CD8-positive, alpha-beta memory T cell (primary cell): ENCODE measurements at places on chromosomes 11 and 22. TPM values are rescaled to one million over a fixed set of nuclear protein-coding genes. Genes with fewer than 3 reads are reported as not detected.

- peak overlapping the region; percentile 34 for H3K27ac ChIP-seq
- H3K27me3 ChIP-seq, result no peaks in the 10 kb centered on the region
- no peaks in the 10 kb centered on the region for H3K36me3 ChIP-seq
These were observed 15.2 kb downstream of the ZBTB16 start for GRCh38 chr11:114074546-114075343.

DNA sequence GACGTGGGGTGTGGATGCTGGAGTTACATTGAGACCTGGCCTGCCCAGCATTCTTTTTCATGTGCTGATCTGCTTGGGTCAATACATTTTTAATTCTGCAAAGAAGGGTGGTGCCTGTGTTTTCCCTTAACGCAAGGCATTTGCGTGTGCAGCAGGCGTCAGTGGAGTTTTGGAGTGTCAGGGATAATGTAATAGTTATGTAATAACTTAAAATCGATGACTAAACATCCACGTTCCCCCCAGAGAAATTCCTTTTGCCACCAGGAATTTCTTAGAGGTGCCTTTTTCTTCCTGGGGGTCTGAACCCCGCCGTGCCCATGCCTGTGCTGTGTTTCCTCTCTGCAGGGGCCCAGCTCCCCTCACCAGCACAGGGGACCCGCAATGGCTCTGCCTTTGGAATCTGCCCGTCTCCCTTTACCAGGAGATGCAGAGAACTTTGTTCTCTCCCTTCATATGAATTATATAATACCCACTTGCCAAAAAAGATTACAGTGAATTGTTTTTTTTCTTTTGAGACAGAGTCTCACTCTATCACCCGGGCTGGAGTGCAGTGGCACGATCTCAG, 62.6 kb downstream of the TBC1D22A start:
- H3K4me1 ChIP-seq, result no peaks in the 10 kb centered on the region
- H3K4me3 ChIP-seq, result no peak overlapping the region
- no peak for DNase-seq
- H3K36me3 ChIP-seq, result no peaks in the 10 kb centered on the region

- no peak overlapping the region for H3K4me3 ChIP-seq
- H3K27me3 ChIP-seq, result no peaks in the 10 kb centered on the region
- DNase-seq, result no peak
- H3K27ac ChIP-seq, result no peak overlapping the region
These were observed 54.1 kb downstream of the MAML2 start for GRCh38 chr11:96288915-96289314.

Gene SHISAL1
- not detected for total RNA-seq

Gene UNC93B1
- total RNA-seq, result 9.8 TPM

Gene F2
- not detected for total RNA-seq

Gene AP5B1
- total RNA-seq, result 17.4 TPM

Gene PATE4
- not detected for total RNA-seq
